Renal cortex interstitium (tissue), 15 donors: ENCODE measurements at places on chromosomes 12 and 14. TPM values are rescaled to one million over a fixed set of nuclear protein-coding genes. Genes with fewer than 3 reads are reported as not detected.
A peak's percentile ranks its signal among the peaks of the same experiment; 100 is the strongest.

ABCD2 gene
- 0.11 TPM for polyA plus RNA-seq

HOXC10 gene
- polyA plus RNA-seq: 76.9 TPM

POU6F1 gene
- polyA plus RNA-seq: 8.0 TPM

- no peak for DNase-seq
Observed at GRCh38 chr12:72278894-72279293, 6.7 kb downstream of the TRHDE start.

DNA sequence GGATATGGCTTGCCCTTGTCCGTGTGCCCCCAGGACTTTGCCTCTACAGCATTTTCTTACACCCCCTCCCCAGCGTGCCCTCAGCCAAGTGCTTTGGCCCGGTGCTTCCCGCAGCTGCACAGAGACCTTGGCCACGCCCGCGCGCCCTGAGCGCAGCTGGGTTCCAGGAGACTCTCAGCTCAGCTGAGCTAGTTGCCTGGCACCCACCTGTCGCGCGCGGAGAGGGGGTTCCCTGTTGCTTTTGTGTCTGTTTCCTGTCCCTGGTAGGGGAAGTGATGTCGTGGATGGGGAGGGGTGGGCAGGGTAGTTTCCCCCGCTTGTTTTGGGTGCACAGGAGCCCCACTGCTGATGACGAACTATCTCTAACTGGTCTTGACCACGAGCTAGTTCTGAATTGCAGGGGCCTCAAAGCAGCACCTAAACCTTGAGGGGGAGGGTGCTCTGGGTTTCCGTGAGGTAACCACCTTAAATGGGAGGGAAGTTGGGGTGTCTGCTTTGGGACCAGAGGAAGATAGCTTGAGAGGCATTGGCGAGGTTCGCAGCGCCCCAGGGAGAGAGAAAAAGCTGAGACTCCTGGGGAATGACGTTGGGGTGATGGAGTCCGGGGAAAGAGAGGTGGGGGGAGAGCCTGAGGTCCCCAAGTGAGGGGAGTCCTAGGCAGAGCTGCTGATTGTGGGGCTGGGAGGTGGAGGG, 1.5 kb downstream of the DIO3 start:
- no peak for DNase-seq

DNA sequence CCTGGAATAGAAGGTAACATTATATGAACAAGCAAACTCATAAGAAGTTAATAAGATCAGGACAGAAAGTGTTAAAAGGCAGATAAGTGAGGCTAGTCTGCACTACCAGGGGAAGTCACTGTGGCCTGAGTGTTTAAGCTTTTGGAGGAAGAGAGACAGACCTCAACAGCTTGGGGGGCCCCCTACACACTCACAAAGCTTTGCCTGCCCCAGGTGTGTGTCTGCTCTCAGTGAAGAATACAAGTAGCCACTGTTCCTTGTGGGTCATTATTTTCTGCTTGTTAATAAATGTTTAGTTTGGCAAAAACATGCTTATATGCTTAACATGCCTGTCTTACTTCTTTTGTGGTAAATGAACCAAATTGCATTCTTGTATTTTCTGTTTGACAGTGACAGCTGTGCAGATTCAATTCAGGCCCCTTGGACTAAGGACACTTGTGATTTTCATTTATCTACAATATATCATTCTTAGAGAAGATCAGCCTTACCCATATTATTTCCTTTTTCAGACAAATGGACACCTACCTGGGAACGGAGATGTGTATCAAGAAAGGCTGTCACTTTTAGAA, 50.7 kb upstream of the C12orf71 start:
- DNase-seq: no peak

DNA sequence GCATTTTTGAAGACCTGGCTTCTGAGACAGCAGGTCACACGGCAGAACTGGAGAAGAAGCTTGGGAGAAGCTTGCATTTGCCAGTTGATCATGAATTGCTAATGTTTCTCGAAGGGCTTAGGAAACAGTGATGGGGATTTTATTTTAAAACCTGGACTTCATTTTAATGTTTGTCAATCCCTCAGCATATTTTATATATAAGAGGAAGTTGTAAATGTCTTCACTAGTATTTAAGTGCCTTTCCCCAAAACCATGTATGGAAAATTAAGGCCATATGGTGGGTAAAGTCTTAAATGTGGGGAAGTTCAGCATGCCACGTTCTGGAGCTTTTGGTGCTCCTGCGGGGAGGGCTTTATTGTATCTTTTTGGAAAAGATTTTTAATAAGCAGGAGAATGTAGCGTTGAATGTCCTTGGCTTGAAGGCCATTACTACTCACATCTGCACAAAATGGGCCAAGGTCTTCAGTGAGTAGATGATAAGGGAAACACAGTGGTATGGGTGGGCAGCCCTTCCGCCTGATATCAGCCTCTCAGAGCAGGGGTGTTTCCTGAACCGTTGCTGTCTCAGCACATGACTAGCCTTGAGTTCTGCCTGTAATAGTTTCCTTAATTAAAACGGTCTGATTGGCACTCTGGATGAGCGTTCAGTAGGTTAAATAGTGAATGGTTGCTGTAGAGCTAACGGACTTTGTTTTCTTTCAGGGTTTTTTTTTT, 511.4 kb downstream of the PCNX1 start:
- DNase-seq: no peak

DNA sequence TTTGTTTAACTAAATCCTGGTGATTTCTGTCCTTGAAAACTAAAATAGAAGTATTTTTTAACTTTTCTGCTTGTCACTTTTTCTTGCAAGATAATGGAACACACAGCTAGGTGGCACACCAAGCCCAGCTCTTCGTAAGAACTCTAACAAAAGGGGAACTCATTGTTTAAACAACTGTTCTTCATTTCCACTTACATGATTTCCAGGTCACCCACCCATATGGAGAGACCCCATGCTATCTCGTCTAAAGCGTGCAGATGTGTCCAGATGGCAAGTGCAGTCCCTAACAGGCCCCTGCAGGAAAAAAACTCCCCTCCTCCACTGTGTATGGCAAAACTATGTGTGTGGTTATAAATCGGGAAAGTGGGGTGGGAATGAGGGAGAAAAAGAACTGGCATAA, 43.3 kb upstream of the NT5DC3 start:
- DNase-seq: peak; percentile 21
